ENCODE measurements at places on chromosomes 1 and 21.

DNA sequence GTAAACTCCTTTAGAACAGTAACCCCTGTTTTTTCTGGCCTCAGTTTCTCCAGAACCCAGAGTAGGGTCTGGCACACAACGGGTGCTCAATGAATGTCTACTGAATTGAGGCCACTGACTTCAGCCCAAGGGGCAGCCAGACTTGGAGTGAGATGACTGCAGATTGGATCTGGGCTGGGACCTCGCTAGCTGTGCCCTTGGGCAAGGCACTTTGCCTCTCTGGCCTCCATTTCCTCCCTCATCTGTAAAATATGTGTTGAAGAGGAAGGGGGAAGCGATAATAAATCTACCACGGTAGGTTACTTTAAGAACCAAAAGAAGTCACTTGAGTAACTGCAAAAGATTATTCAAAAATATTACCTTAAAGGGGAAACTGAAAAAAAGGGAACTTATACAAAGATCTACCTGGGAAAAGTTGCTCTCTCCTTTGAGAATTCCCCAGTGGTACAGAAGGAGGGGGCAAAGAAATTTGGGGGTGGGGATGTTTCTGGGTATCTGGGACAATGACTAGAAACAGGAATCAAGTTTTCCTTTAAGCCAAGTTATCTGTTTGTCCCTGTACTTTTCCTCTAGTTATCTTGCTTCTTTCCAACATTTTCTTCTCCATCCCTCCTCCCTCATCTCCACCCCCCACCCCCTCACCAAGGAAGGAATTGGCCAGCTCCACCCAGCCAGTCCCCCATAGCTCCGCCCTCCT lies 394 bp upstream of the GRHL3 start:
- DNase-seq, result peak; percentile 30

GRCh38 chr1:82466891-82467290 lies 666.2 kb downstream of the ADGRL2 start:
- DNase-seq, result no peak

DNA sequence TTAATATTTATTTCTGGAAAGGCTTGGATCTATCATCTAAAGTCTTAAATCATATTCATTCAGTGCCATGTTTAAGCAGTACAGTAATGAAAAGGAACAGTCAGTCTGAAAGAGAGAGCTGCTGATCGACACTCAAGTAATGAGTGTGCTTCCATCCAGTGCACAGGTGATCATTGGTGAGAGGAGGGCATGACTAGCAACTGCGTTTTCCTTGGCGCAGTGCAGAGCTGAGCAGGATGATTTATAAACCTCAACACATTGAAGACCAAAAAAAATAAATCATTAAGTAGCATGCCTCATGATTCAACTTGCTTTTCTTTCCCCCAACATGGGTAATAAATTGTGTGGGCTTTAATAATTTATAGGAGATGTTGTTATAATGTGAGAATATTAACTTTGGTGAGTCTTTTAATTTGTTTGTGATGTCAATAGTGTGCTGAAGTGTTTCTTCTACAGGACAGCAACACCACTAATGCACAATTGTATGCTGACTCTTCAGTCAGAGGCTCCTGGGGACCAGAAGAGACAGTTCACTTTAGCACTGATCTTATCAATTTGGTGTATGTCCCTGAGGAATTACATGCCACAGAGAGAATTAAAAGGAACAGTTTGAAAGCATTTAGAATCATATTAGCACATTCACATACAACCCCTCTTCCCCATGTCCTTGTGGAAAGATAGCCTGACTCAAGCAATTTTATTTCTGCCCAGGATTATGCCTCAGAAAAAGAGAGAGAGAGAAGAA lies 199.7 kb upstream of the ADGRL2 start:
- no peak for DNase-seq

- DNase-seq, result no peak
These were observed 38.3 kb upstream of the MAP10 start for GRCh38 chr1:232766904-232767303.

- no peak for DNase-seq
These were observed 43.8 kb downstream of the GPR52 start for GRCh38 chr1:174491606-174492005.

DNA sequence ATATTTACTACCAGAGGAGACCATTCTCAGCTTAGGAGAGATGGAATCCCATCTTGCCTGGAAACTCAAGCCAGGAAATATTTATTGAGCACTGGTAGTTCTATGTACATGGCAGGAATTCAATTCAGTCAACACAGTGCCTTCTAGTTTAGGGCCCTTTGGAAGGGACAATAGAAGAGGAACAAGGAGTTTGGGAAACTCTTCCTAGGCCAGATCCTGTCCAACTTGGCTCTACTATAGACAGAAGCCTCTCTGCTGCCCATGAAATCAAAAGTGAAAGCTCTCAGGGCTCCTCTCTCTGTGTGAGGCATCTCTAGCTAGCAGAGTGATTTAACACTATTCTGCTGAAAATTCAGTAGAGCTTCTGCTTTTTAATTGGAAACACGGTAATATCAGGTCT lies 244.6 kb upstream of the MAP1LC3C start:
- no peak for DNase-seq

DNA sequence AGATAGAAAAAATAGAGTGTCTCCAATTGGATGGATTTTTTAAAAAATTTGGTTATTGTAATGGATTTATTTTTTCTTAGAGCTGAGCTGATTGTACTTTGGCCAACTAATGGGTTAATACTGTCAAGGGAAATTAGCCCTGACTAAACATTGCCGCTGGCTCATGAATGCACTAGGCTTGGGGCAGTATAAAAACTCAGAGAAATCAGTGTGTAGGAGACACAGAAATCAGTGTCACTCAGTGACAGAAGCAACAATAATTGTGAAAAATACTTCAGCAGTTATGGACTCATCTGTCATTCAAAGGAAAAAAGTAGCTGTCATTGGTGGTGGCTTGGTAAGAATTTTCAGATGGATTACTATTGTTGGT lies at the start of gene KMO:
Gene KMO, plus strand, starts transcription at position 217 of the 370 bp plus-strand sequence. Its CDS starts 67 bp downstream, at position 284.
- DNase-seq, result no peak

- peak; percentile 80 for DNase-seq
These were observed 462 bp upstream of the TLCD4 start for GRCh38 chr1:95116580-95117206.

DNA sequence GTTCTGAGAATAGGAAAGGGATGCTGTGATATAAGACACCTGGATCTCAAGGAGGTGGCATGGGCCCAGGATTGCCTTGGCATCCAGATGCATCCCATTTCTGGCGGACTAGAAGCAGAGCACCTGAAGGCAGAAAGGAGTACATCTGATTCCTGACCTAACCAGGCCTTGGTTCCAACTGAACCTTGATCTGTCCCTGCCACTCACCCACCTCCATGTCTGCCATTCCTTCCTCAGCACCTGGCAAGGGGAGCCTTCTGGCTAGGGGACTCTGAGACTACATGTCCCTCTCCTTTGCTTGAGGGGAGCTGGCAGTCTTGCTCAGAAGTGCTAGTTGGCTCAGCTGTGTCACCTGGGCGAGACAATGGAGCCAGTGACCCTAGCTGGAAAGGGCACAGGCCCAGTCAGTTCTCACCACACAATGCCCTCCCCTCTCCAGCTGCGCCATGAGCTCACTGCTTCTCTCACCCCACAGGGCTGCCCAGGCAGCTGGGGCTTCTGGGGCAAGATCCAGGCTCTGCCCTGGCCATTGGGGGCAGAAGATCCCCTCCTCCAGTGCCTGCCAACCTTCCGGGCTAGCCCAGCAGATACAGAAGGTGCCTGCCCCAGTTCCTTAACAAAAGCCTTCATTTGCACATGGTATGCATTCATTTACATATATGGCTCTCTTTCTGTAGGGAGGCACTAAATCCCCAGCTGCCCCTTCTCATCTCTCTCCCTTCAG lies 2.9 kb downstream of the IGSF8 start:
- DNase-seq, result peak; percentile 66

DNA sequence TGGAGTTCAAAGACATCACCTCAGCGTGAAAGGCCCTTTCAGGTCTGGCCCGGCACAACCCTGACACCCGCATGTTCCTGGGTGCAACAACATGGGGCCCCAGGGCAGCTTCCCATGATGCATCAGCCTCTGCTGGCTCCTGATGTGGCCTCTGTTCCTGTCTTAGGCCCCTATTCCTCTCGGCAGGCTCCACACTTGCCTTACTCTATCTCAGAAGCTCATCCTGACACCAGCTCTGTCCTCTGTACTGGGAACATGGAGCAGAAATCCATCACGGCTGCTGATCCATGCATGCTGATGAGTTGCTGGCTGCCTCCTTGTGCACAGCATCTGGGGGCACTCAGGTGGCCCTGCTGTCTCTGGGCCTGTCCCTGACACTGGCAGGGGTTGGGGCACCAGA lies 74.6 kb downstream of the ADARB1 start:
- DNase-seq, result no peak

GRCh38 chr1:47568763-47569162 lies 130.9 kb downstream of the FOXD2 start:
- DNase-seq, result no peak

DNA sequence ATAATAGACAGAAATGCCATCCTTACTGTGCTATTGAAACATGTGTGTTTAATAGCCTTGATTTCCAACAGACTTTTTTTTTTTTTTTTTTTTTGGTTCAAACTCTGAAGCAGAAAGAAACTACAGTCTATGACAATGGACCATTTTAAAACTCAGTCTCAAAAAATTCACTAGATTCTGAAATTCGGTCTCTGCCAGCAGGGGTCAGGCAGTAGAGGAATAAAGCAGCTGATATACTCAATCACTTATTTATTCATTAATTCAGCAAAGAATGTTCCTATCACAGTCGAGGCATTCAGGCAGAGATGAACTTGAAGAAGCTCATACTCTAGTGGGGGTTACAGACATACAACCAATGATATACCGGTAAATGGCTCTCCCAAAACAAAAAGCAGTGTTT lies 260.9 kb upstream of the DMRTA2 start:
- DNase-seq, result no peak

DNA sequence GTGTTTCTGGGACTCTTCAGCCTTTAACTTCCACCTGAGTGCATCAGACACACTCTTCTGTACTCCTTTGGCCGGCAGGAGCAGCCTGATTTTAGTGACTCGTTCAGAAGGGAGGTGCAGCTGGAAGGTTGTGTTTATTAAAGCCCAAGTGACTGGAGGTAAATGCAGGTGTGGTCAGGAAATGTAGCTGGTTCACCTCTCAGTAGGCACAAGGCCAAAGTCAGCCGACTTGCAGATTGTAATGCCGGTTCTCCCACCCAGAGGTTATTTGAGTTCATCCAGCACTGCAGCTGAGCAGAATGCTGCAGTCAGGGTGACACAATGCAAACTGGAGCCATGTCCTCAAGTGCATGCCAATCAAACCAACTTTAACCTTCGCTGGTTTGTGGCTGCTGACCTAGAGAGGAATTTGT lies 91.5 kb downstream of the SPATA46 start:
- DNase-seq, result no peak

- no peak for DNase-seq
These were observed 81.2 kb downstream of the EPHB2 start for GRCh38 chr1:22791831-22792347.

GRCh38 chr1:111499026-111499785 lies 4.2 kb downstream of the ADORA3 start:
- DNase-seq, result no peak

DNA sequence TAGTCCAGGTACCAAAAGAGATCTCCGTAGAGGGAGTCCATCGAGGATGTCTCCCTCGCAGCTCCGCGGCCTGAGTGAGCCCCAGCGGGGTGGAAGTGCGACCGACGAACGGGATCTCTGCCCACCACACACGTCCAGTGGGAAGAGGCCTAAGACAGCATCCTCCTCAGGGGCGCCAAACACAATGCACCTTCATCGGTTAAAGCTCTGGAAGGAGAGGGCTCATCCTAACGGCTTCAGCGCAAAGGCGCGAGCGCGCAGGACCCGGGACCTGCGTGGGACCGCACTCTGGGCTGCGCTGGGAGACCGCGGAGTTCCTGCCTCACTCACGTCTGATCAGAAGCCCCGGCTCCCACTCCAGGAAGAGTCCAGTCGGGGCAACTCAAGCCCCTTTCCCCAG lies 7.6 kb downstream of the SLC25A24 start:
- DNase-seq, result no peak

DNA sequence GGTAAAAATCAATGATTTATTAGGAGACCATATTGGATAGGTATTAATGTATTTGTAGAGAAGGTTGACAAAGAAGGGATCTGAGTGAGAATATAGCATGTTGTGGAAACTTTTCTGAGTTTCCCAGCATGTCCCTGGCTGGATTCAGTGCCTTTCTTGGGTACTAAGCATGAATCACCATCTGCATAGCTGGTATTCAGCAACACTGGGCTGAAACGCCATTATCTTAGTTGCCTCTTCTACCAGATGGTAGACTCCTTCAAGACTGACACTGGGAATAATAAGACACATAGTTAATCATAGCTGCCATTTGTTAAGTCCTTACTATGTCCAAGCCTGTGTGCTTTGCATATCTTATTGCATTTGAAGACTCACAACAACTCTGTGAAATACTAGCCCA lies 45.5 kb downstream of the ATP5PF start:
- DNase-seq, result no peak

GRCh38 chr1:3714814-3715213 lies 37.4 kb upstream of the CCDC27 start:
- no peak for DNase-seq
